ENCODE measurements at places on chromosomes 3 and 15.

DNA sequence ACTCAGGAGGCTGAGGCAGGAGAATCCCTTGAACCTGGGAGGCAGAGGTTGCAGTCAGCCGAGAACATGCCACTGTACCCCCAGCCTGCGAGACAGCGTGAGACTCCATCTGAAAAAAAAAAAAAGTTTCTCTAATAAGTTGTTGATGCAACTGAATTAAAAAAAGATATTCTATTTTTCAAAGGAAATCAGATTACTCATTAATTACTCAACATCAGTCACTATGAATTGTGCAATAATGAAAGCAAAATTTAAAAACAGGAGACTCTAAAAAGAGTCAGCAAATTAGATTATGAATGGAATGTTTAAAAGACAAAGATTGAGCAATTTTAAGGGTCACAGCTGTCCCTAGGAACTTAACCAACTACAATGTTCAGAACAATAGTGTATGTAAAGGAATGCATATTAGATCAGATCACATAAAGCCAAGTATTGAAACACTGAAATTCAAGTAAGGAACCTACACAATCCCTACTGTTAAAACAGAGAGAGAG is 60.2 kb upstream of the SLC4A7 start:
- DNase-seq = no peak

- DNase-seq = no peak
Observed at GRCh38 chr3:159080821-159081220, 279.0 kb downstream of the MFSD1 start.

DNA sequence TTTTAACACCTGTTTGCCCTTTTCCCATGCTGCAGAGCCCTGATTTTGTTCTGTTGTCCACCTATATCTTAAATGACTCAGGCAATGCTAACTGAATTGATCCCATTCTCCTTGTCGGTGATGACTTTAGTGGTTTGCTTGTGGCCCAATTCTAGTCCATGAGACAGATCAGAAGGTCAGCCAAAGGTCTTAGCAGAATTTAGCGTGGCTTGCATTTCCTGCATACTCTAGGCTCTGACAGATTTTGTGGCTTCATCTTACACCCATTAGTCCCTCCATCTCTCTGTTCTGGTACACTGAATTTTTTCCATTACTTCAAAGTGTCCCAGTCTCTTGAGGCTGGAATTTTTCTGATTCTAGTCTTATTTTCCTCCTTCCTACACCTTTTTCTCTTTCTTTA is 161.9 kb downstream of the STAC start:
- DNase-seq = no peak

DNA sequence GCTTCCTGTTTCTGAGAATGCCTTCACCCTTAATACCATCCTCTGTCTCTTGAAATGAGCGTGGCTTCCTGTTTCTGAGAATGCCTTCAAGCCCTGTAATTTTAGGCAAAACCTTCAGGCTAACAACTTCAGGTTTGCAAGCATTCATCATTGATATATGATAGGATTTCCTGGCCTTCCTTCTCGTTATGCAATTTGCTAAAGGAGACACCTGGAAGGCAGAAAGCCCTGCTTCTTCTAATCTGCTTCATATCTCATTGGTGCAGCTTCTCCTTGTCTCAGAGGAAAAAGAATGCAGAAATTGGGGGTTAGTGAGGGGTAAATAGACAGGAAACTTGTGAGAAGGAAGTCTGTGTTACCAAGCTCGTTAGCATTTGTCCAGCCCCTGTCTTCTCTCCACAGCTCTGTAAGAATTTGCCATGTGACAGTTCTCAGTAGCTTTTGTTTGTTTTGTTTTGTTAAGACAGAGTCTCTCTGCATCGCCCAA is 7.3 kb downstream of the ARL6IP5 start:
- DNase-seq = no peak

DNA sequence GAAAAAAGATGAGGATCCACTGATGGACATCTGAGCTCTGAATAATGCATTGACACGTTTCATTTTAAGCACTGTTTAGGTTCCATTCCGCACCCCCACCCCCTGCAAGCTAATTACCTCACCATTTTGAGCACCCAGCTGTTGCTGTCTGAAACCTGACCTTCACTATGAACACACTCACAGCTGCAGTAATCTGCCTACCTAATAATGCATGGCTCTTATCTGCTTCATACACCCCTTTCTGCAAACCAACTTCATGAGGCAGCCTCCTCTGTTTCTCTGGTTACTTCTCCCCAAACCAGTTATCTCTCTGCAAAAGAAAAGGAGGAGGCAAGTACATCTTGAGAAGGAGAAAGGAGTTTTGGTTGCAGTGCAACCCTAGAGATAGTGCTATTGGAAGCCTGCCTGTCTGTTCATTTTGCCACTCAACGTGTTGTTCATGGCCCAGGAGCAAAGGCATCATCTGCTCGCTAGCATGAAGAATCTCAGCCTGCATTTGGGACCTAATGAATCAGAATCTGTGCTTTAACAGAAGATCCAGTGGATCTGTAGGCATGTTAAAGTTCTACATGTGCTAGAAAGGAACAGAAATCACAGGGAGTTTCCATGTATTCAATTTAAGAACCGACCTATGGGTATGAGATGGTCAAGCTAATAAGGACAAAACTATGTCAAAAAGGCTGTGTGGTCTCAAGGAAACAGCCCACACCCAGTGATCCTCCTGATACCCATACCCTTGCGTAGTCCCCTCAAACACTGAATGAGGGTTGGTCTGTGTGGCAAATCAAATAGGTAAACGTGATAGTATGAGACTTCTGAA is 87.2 kb downstream of the MB21D2 start:
- no peak for DNase-seq

DNA sequence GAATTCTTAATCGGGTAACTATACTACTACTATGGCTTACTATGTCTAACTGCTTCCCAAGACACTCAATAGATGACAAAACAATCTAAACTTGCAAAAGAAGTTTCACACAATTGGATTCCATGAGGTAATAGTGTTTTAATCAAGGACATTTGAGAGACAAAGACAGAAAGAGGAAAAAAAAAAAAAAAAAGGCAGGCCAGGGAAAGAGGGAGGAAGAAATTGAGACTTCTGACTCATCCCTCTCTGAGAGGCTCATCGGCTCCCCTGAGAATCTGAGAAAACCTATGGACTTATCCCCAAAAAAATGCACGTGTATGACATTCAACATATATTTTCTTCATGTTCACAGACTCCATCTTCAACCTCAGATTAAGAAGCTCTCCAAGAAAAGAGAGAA is 61.0 kb downstream of the SCAPER start:
- no peak for DNase-seq

DNA sequence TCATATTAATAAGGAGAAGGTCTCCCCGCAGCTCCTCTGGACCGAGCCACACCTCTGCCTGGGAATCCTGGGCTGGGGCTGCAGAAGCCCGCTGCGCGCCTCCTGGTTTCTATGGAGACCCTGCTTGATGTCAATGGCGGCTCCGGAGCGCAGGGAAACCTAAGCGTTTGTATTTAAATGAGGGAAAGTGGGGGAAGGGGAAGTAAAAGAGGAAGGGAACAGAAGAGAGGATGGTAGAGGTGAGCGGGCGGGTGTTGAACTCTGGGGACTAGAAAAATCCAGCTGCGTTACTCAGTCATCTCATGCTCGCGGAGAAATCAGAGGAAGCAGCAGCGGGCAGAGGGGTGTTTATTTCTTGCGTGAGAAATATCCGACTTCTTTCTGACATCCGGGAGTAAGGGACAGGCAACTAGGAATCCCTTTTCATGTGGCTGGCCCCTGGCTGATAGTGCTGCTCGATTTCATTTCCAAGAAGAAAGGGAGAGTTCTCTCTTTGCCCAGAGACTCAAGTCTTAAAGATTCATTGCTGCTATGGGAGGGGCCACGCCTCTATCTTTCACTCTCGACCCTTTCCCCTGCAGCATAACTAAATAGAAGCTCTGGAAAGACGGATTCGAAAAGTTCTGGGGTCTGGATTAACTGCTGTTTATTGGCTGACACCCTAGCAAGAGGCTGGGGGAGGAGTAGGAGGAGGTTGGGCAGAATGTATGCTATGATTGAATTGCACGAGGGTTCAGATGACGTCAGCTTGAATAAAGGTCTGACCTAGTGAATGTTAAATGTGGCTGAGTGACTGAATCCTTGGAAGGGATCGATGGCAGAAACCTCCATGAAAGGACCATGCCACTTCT is 110.5 kb upstream of the GAP43 start:
- no peak for DNase-seq

DNA sequence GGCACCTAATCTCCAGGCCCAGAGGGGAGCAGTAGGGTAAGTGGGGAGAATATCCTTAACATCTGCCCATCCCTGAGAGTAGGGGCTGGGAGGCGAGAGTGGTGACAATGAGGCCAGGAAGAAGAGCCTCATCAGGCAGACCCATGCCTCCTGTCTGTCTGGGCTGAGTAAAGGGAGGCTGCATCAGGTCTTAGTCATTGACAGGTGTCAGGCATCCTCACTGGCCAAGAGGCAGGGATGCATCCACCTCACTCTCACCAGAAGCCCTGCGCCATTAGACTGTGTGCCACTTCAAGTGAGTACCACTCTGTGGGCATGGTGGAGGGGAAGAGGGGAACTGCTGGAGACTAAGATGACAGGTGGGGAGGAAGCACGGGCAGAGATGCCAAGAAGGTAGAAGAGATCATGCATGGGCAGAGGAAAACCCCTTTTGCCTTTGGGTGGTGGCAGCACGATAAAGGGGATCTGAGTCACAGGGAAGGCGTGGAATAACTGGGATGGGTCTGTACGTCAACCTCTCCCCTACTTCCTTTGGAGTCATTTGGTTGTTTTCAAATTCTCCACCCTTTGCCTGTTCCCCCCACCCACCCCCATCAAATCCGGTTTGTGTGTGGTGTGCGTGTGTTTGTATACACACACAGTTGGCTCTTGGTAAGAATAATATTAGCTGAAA is 14.1 kb downstream of the ANAPC13 start:
- no peak for DNase-seq

- no peak for DNase-seq
Observed at GRCh38 chr15:81491414-81492096, 117.5 kb upstream of the TMC3 start.

GRCh38 chr15:99955532-99955931 is 222.3 kb upstream of the LYSMD4 start:
- no peak for DNase-seq

GRCh38 chr3:114081037-114081436 is 24.5 kb downstream of the QTRT2 start:
- DNase-seq = no peak

DNA sequence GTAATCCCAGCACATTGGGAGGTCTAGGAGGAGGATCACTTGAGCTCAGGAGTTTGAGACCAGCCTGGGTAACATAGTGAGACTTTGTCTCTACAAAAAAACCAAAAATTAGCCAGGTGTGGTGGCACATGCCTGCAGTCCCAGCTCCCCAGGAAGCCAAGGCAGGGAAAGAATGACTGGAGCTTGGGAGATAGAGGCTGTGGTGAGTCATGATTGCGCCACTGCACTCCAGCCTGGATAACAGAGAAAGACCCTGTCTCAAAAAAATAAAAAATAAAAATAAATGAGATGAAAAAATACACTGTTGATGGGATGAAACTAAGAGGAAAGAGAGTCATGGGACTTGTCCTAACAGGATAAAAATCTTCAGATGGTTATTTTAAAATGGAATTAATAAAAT is 137.6 kb downstream of the IMPG2 start:
- no peak for DNase-seq

DNA sequence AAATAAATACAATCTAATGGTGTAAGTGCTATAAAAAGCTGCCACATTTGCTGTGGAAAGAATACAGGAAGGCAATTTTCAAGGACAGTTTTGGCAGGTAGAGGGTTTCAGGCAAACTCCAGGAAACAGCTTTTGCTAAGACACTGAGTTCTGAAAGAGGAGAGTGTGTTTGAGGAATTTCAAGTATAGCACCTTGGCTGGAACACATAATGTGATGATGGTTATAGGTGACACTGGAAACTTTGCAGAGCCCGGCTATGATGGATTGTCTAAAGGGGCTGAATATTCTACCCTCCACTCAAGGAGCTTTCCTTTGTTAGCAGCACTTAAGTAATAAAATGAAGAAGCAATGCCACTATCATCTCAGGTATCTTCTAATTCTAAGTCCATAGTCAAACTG is 209.4 kb upstream of the TGFBR2 start:
- no peak for DNase-seq

DNA sequence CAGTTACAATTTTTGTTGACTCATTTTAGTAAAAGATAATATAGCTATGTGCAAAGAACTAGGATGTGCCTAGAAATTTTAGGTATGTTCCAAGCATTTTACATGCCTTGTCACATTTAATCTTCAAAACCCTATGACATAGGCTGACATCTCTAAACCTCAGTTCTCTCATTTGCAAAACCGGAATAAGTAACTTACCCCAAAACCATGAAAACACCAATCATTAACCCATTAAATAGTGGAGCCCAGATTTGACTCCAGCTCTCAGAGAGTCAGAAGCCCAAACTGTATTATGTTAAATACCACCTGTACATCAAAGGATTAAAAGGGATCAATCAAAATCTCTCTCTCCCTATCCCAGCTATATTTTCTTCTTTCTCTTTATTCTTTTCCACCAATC is 36.6 kb downstream of the GSK3B start:
- no peak for DNase-seq

- no peak for DNase-seq
Observed at GRCh38 chr15:90565866-90566265, 36.1 kb downstream of the CRTC3 start.

DNA sequence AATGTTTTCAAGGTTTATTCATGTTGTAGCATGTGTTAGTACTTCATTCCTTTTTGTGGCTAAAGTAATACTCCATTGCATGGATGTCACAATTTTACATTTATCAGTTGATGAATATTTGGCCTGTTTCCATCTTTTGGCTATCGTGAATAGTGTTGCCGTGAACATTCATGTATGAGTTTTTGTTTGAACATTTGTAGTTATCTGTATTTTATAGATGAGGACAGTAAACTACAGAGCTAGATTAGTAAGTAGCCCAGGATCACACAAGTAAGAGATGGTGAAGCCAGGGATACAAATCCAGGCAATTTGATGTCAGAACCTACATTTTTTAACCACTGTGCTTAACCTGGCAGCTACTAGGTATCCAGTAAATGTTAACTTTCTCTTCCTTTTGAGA is 63.2 kb downstream of the ASTE1 start:
- DNase-seq = no peak

DNA sequence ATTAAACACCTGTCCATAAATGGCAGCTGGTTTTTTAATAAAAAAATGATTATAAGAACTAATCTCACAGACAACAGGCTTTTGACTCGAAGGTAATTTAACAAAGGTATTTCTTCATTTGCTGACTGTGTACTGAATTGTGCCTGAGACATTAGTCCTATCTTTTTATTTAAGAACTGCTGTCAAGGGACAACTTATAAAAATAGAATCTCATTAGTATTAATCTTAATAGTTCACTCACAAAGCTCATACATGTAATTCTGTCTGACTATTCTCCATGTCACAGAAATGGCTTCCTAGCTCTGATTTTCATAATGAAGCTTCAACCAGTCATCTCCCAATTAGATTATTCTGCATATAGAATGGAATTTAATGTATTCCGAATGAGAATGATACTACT is 276.9 kb upstream of the PDZRN3 start:
- DNase-seq = no peak

GRCh38 chr15:78195735-78196201 is 38.6 kb downstream of the ACSBG1 start:
- DNase-seq = peak; percentile 39

- DNase-seq = no peak
Observed at GRCh38 chr15:20341901-20342600, 199.5 kb downstream of the GOLGA6L6 start.

All from activated T-cell treated with anti-CD3 and anti-CD28 coated beads for 1 hour (primary cell).